ENCODE measurements at places on chromosomes 12 and 14. TPM values are rescaled to one million over a fixed set of nuclear protein-coding genes. Genes with fewer than 3 reads are reported as not detected.

DNA sequence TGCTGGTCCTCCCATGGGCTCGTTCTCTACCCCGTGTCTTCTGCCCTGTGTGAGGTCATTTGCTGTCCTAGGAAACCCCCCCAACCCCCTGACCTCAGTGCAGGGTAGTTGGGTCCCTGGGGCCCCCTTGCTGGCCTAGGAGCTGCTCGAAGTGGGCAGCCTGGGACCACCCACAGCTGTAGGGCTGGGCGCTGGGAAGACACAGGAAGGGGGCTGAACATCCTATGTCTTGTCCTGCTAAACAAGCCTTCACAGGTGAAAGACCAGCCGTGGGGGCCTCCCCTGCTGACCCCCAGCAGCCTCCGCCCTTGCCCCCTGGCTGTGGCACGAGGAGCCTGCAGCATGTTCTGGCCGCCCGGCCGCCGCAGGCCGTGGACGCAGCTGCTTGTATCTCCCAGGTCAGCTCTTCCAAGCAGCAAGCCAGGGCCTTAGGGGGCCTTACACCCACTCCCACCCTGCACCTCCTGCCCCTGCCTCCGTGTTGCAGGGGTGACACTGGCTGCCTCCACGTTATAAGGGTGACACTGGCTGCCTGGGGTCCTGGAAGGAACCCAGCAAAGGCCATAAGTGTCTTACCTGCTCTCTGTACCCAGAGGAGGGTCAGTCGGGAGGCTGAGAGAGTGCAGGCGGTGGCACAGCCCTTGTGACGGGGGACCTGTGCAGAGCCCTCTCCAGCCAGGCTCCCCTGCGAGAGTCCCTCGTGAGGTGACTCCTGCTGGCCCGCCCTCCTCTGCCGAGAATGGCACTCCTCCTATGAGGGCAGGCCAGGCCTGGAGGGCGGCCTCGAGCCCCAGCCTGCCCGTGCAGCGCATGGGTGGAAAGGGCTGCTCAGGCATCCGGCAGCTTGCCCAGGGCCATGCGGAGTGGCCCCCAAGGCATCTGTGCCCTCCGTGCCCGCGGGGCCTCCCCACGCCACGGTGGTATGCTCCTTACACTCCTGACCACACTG is 11.5 kb upstream of the TEX22 start:
- H3K36me3 ChIP-seq, result no peaks in the 10 kb centered on the region
- H3K4me3 ChIP-seq, result no peak overlapping the region
- H3K27ac ChIP-seq, result no peak overlapping the region
- DNase-seq, result no peak
- H3K27me3 ChIP-seq, result no peaks in the 10 kb centered on the region

DNA sequence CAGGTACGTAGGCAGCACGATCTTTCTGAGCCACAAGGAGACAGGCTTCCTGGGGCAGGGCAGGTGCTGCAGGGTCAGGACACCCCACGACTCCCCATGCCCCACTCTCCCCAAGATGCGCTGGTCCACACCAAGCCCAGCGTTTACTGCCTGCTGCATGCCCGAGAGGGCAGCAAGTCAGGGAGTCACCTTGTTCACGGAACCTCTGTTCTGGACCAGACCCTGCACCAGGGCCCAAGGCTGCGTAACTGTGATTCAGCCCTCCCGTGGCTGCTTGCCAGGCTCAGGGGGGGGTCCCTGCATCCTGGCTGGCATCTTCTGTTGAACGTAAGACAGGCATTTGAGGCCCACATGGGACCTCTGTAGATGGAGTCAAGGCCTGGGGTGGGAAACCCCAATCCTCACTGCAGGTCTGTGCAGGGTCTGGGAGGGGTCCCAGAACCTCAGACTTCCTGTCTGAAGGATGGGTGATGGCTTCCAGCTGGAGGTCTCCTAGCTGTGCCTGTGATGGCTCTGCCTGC is 228.6 kb upstream of the RTL1 start:
- no peaks in the 10 kb centered on the region for H3K4me1 ChIP-seq
- H3K27me3 ChIP-seq, result no peaks in the 10 kb centered on the region
- no peak for DNase-seq
- H3K36me3 ChIP-seq, result no peaks in the 10 kb centered on the region

DNA sequence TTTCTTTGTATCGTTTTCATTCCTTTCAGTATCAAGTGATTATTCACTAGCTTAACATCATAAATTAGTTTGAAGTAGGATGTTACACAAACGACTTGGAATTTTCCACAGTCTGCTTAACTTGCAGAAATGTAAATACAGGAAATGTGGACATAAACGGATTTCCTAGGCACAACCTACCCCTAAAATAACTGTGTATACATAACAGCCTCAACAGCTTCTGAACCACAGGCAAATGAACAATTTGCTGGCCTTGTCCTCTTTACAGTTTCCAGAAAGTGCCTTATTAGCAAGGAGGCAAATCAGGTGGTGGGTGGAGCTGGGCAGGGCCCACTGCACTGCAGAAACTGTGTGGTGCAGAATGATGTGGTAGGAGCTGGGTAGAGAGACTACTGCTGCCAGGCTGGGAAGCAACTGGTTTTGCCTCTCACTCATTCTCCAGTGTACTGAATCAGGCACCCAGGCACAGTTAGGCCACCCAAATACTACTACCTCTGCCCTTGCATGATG is 14.1 kb downstream of the DRAM1 start:
- no peaks in the 10 kb centered on the region for H3K27me3 ChIP-seq
- H3K4me1 ChIP-seq, result no peaks in the 10 kb centered on the region
- no peak for DNase-seq
- no peak overlapping the region for H3K27ac ChIP-seq
- no peak overlapping the region for H3K4me3 ChIP-seq
- no peaks in the 10 kb centered on the region for H3K36me3 ChIP-seq

DNA sequence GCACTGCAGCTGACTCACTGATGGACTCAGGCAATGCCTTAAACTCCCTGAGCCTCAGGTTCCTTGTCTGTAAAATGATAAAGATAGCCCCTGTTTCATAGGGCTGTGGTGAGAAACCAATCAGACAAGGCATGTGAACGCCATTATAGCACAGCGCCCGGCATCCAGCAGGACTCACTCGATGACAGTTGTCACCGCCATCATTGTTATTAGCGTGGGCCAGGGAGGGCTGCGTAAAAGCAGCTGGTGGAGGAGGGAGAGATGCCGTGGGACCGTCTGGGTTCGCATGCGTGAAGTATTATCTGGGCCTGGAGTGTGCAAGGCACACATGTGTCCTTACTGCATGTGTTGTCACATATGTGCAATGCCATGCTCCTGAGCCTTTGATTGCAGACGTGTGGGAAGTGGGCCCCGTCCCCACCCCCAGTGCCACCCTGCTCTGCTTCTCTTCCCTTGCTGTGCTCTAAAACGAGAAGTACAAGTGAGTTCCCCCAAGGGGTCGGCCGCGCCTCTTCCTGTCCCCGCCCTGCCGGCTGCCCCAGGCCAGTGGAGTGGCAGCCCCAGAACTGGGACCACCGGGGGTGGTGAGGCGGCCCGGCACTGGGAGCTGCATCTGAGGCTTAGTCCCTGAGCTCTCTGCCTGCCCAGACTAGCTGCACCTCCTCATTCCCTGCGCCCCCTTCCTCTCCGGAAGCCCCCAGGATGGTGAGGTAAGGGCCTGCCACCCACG is at the start of gene PTPN6:
Gene PTPN6 (plus strand): TSS at position 546 of the 730 bp plus-strand sequence. CDS start 157 bp downstream, at position 703.
- peaks cover 6% of the 10 kb centered on the region for H3K4me1 ChIP-seq
- no peaks in the 10 kb centered on the region for H3K27me3 ChIP-seq
- no peak within 1 kb of the TSS for H3K4me3 ChIP-seq
- DNase-seq, result no peak
- no peak within 1 kb of the TSS for H3K27ac ChIP-seq

DNA sequence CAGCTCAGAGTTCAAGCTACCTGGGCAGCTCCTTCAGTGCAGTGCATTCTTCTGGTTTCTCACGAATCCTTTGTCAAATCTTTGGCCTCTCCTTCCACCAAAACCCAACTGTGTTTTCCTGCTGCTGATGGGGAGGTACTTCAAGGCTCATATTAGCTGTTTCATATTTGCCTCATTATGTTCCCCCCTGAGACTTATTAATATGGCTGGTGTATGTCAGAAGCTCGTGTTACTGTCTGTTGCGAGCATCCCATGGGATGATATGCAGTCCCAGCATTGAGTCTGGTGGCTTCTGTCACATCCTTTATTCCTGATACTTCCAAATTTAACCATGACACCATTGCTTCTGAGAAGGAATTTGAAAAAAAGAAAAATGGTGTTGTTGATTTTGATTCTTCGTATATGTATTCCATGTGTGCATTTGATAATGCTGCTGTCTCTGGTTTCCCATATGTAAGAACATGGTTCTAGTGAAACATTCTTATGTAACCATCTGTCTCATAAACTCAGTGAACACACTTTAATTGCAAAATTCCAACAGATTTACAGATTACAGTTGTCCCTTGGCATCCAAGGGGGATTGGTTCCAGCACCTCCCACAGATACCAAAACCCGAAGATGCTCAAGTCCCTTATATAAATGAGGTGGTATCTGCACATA is 149.1 kb downstream of the KICS2 start:
- DNase-seq, result no peak
- no peak overlapping the region for H3K27ac ChIP-seq
- peaks cover 8% of the 10 kb centered on the region for H3K4me1 ChIP-seq
- peaks cover 23% of the 10 kb centered on the region for H3K36me3 ChIP-seq
- no peak overlapping the region for H3K4me3 ChIP-seq
- H3K27me3 ChIP-seq, result no peaks in the 10 kb centered on the region

DNA sequence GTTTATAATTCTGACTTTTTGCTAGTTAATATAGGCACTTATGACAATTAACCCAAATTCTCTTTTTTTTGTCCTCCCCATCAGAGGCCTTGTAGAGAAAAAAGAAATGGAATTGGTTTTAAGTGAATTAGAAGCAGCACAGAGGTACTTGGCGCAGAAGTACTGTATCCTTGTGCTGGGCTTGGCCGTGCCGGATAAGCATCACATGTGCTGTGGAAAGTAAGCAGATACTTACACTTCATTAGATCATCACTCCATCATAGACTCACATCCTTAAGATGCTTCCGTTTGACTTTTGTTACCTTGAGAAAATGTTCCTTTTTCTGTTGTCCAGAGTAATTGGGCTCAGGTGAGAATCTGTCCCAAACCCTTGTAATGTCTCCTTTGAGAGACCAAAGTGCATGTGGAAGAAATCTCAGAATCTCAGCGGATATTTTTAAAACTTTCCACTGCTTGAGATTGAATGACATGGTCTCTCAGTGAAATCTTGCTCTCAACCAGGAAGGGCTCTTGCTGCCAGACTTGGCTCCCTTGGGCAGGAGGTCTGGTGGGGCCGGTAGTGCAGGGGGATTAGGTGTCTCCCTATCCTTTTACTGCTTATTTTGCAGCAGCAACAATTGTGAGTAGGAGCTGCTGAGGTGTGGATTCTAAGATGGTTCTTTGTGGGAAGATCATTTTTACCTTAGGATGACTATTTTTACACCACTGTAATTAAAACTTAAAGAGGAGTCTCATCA is 24.8 kb downstream of the PPP1R36 start:
- H3K4me3 ChIP-seq, result no peak overlapping the region
- no peaks in the 10 kb centered on the region for H3K27me3 ChIP-seq
- no peak for DNase-seq
- no peaks in the 10 kb centered on the region for H3K36me3 ChIP-seq
- no peaks in the 10 kb centered on the region for H3K4me1 ChIP-seq

DNA sequence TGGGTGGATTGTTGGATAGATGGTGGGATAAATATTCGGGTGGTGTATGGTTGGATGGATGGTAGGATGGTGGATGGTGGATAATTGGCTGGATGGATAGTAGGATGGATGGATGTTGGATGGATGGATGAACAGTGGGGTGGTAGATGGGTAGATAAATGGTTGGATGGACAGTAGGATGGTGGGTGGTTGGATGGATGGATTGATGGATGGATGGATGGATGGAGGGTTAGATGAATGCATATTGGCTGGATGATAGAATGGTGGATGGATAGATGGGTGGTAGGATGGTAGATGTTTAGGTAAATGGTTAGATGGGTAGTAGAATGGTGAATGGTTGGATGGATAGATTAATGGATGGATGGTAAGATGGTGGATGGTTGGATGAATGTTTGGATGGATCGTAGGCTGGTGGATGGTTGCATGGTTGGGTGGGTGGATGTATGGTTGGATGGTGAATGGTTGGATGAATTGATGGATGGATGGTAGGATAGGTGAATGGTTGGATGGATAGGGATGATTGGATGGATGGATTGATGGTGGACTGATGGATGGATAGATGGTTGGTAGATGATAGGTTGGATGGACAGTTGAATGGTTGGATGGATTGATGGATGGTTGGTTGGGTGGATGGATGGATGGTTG is 23.6 kb downstream of the ZBTB42 start:
- no peak overlapping the region for H3K27ac ChIP-seq
- no peak for DNase-seq
- peaks cover 6% of the 10 kb centered on the region for H3K4me1 ChIP-seq

DNA sequence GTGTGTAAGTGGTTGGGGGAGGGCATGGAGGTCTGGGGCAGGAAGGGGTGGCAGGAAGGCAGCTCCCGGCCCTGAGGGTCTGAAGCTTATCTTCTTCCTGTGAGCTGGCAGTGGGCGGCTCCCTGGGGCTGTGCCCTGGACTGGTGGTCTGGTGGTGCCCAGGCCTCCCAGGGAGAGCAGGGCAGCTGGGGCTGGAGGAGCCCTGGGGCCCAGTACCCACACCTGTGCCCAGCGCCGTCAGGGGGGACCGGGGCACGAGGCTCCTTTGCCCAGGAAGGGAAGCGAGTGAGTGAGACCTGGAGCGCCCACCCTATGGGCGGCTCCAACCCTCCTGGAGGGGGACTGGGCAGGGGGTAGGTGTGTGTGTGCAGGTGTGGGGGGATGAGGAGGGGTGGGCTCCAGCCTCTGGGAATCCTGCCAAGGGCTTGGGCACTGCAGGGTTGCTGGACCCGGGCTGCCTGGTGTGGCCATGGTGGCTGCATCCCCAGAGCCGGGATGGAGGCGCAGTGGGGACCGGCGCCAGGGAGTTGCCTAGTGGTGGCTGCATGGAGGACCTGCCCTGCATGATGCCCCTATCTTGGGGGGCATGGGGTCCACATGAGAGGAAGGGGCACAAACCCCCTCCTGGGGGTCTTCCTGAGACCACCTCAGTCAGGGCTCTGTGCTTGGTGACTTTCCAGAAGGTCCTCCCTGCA is 353.6 kb downstream of the TMEM121 start:
- H3K36me3 ChIP-seq, result no peaks in the 10 kb centered on the region
- H3K27ac ChIP-seq, result no peak overlapping the region
- DNase-seq, result no peak
- no peaks in the 10 kb centered on the region for H3K4me1 ChIP-seq
- no peak overlapping the region for H3K4me3 ChIP-seq

- peaks cover 3% of the 10 kb centered on the region for H3K4me1 ChIP-seq
- H3K4me3 ChIP-seq, result no peak overlapping the region
- H3K27me3 ChIP-seq, result no peaks in the 10 kb centered on the region
Observed at GRCh38 chr12:27064397-27065342, 17.7 kb downstream of the C12orf71 start.

DNA sequence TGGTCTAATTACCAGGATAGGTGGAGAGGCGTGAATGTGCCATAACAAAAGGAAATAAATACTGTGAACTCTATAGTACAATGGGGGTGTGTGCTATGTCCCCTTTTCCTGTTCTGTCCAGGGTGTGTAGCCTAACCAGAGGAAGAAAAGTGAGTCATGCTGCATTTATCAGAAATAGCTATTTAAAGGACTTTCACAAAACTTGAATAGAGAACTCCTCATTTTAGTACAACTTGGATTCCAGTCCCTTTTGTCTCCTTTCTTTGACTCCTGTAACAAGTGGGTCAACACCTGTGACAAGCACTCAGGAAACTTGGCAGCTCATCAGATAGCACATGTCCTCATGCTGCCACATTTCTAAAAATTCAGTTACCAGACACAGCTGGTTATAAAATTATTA is 123.4 kb downstream of the CCDC91 start:
- peaks cover 9% of the 10 kb centered on the region for H3K36me3 ChIP-seq
- DNase-seq, result peak; percentile 93
- peaks cover 18% of the 10 kb centered on the region for H3K4me1 ChIP-seq
- H3K4me3 ChIP-seq, result no peak overlapping the region
- H3K27me3 ChIP-seq, result no peaks in the 10 kb centered on the region

The HIGD1C gene
- not detected for total RNA-seq

The CLEC2D gene
- total RNA-seq, result 2.1 TPM

The WNT1 gene
- not detected for total RNA-seq

Measured in SJCRH30 (cell line).